HepG2 (cell line): ENCODE measurements at places on chromosomes 6 and 20.

DNA sequence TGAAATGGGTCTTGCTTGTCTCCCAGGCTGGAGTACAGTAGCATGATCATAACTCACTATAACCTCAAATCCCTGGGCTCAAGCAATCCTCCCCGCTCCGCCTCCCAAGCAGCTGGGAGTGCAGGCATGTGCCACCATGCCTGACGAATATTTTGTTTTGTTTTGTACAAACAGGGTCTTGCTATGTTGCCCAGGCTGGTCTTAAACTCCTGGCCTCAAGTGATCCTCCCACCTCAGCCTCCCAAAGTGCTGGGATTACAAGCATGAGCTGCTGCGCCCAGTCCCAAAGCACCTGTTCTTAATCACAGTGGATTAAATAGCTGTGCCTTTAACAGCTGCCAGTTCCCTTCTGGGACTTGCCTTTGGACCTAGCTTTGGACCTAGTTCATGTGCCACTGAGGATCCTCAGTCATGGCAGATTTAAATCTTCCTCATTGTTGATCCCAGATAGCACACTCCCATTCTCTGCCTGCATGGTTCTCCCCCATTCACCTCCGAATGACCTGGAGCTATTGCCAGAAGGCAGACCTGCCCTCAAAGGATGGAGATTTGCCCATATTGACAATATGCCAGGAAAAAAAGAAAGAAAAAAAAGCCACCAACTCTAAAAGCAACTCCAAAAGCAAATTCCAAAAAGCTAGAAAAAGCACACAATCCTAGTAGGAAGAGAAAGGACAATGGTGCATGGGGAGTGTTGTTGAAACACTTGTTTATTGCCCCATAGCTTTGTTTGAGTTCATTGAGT lies 10.6 kb downstream of the POFUT1 start:
- DNase-seq: no peak

- DNase-seq: no peak
These were observed 176.2 kb downstream of the KIF16B start for GRCh38 chr20:16397086-16397485.

- no peak for DNase-seq
These were observed 14.0 kb downstream of the ETV7 start for GRCh38 chr6:36373368-36374019.

GRCh38 chr6:74851596-74851995 lies 354.3 kb downstream of the COL12A1 start:
- no peak for DNase-seq

DNA sequence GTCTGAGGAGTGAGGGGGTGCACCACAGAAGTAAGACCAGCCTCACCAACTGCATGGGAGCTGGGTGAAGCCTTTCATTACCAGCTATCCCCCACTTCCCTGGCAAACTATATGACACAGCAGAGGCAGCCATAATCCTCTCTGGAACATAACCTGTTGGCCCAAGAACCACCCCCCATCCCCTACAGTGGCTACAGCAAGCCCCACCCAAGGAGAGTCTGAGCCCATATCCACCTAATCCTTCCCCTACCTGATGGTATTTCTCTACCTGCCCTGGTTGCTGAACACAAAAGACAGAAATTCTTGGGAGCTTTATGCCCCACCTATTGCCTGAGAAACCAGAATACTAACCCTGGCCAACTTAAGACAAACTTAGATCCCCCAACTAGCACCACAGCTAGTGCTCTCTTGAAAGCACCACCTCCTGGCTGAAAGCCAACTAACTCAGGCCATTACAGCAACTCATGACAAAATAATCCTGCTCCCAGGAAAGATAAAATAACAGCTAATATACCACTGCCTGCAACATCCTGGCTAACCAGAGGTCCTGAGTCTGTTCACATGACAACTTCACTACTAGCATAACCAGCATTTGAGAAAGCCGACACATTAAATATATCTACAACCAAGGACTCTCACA lies 11.2 kb downstream of the RNGTT start:
- peak; percentile 6 for DNase-seq

DNA sequence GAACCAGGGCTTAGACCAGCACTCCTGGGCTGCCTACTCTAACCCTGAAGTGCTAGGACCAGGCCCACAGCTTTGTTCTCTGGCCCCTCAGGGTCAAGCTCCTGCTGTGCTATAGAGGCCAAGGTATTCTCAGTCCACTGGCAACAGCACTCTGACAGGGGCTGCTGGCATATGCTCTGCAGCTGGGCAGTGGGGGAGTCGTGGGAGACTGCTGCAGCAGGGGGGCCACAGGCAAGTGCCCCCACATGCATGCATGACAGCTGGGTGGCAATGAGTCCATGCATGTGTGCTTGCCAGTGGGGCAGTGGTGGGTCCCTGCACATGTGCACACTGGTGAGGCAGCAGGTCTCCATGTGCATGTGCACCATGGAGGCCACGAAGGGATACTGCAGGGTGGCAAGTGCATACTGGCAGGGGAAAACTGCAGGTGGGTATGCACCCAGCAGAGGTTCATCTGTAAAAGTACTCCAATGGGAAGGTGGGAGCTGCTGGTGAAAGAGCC lies 364.9 kb upstream of the IRAK1BP1 start:
- DNase-seq: no peak

DNA sequence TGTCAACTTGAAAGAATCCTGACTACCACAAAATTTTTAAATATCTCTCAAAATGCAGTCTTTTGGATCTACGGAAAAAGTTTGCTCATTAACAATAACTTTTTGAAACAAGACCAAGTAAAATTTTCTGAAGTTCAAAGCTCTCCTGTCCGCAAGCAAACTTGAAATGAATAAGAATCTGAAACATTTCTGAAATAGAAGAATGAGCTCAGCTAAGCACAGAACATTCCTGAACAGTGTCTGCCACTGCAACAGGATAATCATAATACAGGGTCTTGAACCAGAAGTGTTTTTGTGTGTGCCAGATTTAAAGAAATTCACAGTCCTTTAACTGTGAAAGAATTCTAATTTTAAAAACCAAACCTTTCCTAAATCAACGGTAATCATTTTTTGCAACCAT lies 49.1 kb upstream of the TASP1 start:
- no peak for DNase-seq

DNA sequence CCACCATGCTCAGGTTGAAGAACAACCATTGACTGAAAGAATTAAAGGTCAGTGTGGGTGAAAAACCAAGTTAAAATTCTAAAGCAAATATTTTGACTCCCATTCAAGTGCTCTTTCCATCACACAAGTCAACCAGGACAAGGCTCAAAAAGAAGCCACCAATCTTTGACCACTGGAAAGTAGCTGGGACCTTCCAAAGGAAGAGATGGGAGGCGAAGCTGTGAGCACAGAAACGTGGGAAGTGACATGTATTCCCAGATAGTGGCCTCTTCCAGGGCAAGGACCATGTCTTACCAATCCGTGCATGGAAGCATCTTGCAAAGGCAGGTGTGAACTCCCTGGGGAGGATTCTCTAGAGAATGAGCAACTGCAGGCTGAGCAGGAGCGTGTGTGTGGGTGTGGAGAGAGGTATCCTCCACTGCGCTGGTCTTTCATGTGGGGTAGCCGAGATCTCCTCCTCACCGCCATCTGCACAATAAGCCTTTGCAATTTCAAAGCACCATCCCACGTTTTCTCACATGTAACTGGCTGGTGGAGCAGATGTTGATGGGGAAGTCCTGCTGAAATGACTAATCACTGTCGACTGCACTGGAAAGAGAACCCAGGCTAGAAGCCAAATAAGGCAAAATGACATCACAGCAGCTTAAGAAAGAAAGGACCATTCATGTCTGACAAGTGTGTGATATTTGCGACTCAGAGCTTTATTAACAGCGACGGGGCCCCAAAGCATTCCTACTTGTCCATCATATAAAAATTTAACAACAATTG lies 189.4 kb upstream of the RREB1 start:
- DNase-seq: no peak

GRCh38 chr20:64065974-64066343 lies 3.0 kb downstream of the TCEA2 start:
- DNase-seq: no peak

DNA sequence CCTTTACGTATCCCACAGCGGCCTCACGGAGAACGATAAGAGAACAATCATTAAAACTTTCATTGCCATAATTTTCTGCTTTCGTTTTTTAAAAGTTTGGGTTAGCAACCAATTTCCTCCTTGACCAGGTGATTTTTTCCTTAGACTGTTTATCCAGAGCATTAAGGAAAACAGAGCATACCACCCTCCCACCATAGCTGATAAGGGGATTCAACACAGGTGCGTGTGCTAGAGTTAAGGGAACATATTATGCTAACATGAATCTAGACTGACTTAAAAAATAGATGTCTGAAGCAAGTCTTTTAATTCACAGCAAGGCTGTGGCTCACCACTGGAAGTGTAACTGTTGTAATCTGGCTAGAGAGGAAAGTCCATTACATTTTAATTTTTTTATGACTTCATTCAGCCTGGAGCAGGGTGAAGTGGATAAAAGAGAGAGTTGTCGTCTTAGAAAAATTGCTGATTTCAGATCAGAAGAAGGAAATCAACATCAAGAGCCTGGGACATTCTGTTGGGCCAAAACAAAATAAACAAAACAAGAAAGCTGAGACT lies 5.5 kb upstream of the SLC22A2 start:
- no peak for DNase-seq

- DNase-seq: peak; percentile 47
These were observed 537 bp downstream of the TCP1 start for GRCh38 chr6:159788753-159789376.

DNA sequence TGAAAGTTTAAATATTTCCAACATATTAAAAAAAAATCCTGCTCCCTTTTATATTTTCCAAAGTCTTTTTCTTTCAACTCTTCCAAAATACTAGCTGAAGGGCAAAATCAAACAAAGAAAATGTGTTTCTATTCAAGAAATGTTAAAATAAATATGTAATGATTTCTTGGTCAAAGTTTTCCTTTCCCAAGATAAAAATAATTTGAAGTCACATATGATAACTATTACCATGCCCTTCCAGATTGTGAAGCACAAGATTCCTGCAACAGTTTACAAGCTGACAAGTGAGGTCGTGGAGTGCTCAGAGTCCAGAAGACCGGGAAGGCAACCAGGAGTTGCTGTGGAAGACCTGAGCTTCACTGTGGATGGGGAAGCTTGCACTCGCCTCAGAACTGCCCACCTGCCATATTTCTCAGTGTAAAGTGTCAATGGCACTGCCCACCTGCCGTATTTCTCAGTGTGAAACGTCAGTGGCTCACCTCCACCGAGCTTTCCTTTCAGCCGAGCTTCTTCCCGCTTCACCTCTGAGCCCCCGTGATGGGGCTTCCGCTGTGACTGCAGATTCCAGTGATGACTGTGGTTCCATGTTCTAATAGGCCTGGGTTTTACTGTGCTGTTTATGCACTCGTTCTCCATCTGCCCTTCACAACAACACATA lies 160.5 kb downstream of the THBS2 start:
- no peak for DNase-seq

GRCh38 chr20:2026514-2026913 lies 32.7 kb upstream of the PDYN start:
- no peak for DNase-seq

- no peak for DNase-seq
These were observed 73.2 kb downstream of the GRM4 start for GRCh38 chr6:34072727-34073126.

DNA sequence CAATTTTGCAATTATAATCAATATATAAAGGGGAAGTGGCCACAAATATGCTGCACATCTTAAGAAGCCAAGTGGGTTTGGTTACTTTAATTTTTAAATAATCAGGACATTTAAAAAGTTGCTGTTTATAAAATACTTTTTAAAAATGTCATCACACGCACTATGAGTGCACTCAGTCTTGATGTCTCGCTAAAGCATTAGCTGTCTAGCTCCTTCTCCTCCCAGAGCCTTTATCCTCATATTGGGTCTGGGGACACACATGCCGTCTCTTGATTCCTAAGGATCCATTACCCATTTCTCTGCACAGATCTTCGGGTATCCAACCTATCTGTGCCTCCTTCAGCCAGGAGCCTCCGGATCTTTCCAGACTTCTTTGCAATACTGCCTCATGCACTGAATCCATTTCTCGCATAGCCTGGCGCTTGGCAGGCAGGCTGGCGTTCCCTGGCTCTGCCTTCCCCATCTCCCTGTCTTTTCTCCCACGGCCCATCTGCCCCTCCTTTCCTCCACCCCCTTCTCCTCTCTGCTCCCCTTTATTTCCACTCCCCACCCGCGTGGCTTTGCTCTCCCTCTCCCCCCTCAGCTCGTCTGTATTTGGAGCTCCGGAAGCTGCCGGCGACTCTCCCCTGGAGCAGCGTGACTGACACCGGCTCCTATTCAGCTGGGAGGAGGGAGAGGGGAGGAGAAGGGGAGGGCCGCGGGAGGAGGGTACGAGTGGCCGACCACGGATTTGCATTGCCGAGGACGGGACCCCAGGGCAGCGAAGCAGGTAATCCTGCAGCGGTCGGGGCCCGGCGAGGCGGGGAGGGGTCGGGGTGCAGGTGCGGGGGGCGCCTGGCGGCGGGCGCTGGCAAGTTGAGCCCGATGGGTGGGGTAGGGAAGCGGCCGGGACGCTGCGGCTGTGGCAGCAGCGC lies at the start of gene CAP2:
Gene CAP2, plus strand, starts transcription at position 618 of the 914 bp plus-strand sequence. CDS start 27,961 bp downstream, outside the sequence.
- peak; percentile 65 for DNase-seq

- DNase-seq: no peak
These were observed 21.7 kb downstream of the ECI2 start for GRCh38 chr6:4113649-4114048.

GRCh38 chr6:75089921-75090320 lies 115.9 kb downstream of the COL12A1 start:
- no peak for DNase-seq

- no peak for DNase-seq
These were observed 135.5 kb upstream of the NUP153 start for GRCh38 chr6:17842014-17842776.

DNA sequence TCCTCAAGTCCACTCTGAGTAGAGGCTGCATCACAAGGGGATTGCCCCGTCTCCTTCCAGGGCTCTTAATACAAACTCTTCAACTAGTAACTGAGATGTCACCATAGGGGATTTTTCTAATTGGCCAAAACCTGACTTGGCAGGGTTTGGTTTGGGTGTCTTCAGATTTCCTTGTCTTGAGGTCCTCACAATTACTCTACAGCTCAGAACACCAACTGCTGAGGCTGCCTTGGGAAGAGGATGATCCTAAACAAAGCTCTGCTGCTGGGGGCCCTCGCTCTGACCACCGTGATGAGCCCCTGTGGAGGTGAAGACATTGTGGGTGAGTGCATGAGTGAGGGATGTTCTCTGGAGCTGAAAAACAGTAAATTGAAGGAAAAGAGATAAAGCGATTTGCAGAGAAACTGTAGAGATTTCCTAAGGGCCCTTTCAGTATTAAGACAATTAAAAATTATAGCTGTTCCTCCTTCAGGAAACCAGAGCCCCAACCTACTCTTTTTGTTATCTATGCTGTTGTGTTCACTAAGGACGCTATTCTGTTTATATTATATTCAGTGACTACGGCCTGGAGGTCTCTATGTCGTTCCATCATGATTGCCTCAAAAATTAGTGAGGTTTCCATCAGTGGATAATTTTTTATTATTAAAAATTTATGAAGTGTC lies at the start of gene HLA-DQA1:
Gene HLA-DQA1, plus strand, starts transcription at position 188 of the 662 bp plus-strand sequence. Its CDS starts 53 bp downstream, at position 241.
- DNase-seq: no peak

DNA sequence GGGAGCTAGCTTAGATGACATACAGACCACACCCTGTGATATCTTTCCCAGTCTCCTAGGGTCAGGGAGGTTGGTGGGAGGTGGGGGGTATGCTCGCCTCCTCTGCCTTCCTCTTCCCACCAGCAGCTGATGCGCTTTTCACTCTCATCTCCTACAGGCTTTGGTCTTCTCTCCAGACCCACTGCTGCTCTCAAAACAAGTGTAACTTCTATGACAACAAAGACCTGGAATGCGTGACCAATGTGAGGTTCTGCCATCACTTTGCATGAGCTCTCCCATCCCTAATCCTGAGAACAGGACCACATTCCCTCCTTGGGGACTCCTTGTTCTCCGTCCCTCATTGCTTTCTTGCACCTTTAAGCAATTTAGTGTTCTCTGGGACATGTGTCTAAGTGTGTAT lies 2.7 kb downstream of the CTSA start:
- no peak for DNase-seq

- no peak for DNase-seq
These were observed 526.6 kb upstream of the MARCKS start for GRCh38 chr6:113330636-113330946.
